NCI-H2029 (cell line): ENCODE measurements at places on chromosomes 2 and 18.
A peak's percentile ranks its signal among the peaks of the same experiment; 100 is the strongest.

- no peak for DNase-seq
Measured at GRCh38 chr2:190563109-190563508, 28.6 kb upstream of the NEMP2 start.

GRCh38 chr2:187126247-187127005, 277.5 kb upstream of the ZSWIM2 start:
- DNase-seq, result no peak

DNA sequence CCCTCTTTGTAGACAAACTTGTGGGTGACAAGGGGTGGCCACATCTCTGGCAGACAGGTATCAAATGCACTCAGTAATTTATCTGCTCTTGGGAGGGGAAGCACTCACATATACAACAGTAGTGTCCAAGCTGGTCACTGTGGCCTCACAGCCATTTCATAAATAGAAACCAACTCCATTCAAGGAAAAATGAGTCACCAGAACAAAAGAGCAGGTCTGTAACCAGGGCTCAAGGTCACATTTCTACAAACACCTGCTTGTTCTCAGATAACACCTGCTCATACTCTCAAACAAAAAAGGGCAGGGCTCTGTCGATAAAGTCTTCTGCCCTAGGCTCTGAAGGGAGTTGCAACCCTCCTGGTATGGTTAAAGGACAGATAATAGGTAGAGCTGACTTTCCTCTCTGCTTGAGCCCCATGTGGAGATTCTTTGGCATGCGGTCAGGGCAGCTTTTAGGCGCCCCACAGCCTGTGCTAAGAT, 459.0 kb downstream of the BCL11A start:
- DNase-seq, result peak; percentile 75

GRCh38 chr2:101125808-101126207, 25.4 kb downstream of the TBC1D8 start:
- DNase-seq, result no peak

- DNase-seq, result no peak
Measured at GRCh38 chr2:187037310-187037709, 188.3 kb upstream of the ZSWIM2 start.

DNA sequence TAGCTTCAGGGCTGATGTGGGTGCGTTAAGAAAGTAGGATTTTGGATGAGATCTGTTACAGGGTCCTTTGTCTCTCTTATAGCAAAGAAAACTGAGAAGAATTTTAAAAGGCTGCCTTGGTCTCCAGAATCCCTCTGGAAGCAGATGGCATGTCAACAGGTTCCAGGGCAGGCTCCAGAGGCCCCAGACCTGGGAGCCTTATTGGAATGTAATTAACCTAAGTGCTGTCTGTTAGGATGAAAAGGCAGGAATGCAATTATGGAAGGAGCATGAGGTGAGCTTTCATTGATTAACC, 97.2 kb upstream of the PKDCC start:
- DNase-seq, result no peak

DNA sequence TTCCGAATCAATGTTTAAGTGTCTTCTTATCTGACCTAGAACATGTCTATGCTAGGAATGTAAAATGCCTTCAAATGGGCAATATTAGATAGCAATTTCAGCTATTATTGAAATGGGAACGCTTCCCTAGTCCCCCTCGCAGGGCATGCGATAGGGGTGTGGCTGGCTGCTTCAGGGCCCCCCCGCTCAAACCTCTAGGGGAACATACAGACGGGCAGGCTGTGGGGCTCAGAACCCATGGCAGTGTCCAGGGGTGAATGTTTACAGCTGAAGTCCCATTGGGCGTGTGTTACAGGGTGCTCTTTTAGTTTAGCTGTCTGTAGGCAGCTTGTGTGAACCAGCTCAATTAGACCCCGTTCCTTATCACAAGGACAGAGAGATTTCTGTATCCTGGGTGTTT, 315.9 kb downstream of the DSEL start:
- DNase-seq, result no peak

DNA sequence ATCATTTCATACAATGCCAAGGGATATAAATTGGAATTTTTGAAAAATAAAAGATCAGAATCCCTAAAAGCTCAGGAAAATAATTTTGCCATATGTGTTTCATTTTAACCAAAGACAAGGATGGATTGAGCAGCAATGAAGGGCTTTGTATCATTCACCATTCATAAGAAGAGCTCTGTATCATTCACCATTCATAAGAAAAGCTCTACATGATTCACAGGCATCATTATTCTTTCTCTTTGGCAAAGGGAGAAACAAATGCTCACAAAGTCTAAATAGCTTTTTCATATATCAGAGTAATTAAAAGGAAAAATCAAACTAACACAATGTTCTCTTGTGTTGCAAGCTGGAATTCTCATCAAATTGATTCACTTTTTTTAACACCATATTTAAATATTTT, 169.1 kb upstream of the MC4R start:
- no peak for DNase-seq
